ENCODE measurements at places on chromosomes 3 and 15.

DNA sequence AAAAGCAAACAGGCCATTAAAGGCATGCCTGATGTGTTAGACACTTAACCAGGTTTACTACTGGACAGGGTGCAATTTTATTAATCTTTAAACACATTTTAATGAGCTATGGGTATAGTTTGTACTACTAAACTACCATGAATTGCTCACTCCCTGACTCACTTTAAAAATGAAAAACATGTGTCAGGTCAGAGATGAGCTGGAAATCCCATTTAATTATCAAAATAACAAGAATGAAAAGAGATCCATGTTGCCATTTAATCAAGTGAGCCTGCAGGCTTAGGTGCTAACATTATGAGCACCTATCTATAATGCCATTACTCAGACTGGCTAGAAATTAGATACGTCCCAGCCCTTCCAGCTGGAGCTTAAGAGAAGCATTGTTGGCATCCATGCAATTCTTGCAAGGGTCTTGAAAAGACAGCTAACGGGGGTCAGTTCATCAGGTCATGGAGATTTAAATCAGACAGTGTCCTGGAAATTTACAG is 224.4 kb downstream of the THRB start:
- no peak for DNase-seq

- no peak for DNase-seq
Observed at GRCh38 chr3:62712746-62713145, 162.5 kb downstream of the CADPS start.

DNA sequence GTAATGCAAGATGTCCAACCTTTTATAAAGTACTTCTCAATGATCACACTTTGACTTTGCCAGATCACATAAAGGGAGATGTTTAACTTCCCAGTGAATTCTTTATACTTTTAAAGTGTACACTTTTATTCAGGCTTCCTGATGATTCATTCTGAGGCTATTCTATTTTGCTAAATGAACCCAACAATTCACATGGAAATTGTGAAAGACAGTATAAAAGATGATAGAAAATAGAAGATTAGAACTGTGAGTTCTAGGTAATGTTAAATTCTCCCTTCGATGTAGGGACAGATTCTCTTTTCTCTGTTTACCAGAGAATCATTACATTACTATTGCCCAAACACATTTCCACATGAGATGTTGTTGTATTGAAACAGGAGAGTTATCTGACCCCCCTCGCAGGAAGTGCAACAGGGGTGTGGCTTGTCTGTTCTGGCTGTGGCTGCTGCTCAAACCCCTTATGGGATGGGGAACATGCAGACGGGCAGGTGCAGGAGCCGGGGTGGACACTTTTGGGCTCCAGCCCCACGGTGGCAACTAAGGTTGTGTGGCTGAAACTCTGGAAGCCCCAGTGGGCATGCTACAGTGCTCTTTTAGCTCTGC is 131.3 kb upstream of the LRTM1 start:
- DNase-seq: no peak

DNA sequence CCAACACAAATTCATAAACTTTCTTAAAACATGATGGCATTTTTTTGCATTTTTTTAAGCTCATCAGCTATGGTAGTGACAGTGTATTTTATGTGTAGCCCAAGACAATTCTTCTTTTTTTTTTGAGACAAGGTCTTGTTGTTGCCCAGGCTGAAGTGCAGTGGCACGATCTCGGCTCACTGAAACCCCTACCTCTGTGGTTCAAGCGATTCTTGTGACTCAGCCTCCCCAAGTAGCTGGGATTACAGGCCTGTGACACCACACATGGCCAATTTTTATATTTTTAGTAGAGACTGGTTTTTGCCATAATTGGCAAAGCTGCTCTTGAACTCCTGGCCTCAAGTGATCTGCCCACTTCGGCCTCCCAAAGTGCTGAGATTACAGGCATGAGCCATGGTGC is 17.3 kb upstream of the USP50 start:
- DNase-seq: peak; percentile 16

GRCh38 chr3:143901105-143901504 is 52.8 kb upstream of the SLC9A9 start:
- DNase-seq: no peak

- no peak for DNase-seq
Observed at GRCh38 chr15:31382713-31383045, 56.0 kb downstream of the KLF13 start.

GRCh38 chr15:67311731-67312130 is 57.1 kb downstream of the IQCH start:
- DNase-seq: no peak

- no peak for DNase-seq
Observed at GRCh38 chr3:25478211-25478757, 50.2 kb downstream of the RARB start.

DNA sequence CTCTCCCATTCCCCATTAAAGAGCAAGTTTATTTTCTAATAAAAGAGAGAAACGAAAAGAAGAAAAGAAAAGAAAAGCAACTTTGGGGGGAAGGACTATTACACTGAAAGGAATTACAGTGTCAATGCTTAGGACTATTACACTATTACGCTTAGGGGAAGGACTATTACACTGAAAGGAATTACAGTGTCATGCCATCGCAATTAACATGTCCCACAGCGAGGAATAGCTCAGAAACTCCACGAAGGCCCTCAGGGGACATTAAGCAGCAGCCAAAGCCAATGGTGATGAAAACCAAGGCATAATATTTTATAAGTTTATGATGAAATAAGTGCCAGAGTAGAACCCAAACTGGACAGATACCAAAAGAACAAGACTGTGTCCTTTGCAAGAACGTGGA is 22.1 kb upstream of the DET1 start:
- no peak for DNase-seq

- DNase-seq: peak; percentile 75
Observed at GRCh38 chr15:38564557-38565286, at the start of gene RASGRP1. Gene RASGRP1, minus strand, starts transcription at chr15:38564814. Its CDS starts 186 bp downstream, at chr15:38564628.

DNA sequence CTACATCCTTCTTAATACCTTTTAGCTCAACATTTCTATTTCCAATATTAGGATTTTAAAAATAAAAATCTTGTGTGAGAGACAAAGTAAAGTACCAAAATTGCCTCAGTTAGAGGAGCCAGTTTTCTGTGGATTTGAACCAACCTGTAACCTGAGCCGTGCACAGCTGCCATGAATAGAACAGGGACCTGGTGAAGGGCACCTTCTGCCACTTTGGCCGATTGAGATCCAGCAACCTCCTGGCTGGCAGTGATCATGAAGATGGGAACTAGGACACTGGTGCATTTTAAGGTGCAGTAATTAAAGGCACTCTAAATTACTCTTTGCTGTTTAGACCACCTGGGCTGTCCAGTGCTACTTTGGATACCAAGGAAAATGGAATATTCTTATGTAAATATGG is 34.3 kb upstream of the TRAK1 start:
- no peak for DNase-seq

DNA sequence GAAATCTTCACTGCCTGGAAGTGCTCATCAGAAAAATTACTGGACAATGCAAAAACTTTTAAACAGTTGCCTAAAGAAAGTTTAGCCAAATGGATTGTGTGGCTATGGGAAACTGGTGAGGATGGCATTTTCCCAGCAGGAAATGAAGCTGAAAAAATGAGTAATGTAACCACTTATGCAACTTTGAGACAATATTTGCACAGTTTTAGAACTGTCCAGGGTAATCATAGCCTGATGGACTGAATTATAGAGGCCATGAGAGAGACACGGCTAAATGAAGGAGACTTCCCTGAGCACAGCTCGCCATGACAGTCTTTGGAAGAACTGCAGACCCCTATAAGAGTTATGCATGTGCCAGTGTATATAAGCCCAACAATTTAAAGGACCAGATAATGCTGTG is 881.5 kb downstream of the VGLL3 start:
- no peak for DNase-seq

GRCh38 chr15:60720493-60721256 is 241.7 kb upstream of the ICE2 start:
- DNase-seq: peak; percentile 66

DNA sequence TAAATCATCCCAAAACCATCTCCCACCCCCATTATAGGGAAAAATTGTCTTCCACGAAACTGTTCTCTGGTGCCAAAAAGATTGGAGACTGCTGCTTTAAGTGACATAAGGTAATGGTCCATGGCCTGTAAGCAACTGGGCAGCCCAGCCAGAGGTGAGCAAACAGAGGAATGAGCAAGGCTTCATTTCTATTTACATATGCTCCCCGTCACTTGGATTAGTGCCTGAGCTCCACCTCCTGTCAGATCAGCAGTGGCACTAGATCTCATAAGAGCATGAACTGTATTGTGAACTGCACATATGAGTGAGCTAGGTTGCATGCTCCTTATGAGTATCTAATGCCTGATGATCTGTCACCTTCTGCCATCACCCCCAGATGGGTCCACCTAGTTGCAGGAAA is 1159.8 kb upstream of the ALCAM start:
- no peak for DNase-seq

GRCh38 chr3:106590216-106590615 is 721.4 kb upstream of the CBLB start:
- DNase-seq: no peak

Measured in stimulated activated CD8-positive, alpha-beta memory T cell treated with anti-CD3 and anti-CD28 coated beads, Interleukin-15, amount 100 ng/mL, for 48 hours (primary cell).